ENCODE measurements at places on chromosomes 12 and 14.

DNA sequence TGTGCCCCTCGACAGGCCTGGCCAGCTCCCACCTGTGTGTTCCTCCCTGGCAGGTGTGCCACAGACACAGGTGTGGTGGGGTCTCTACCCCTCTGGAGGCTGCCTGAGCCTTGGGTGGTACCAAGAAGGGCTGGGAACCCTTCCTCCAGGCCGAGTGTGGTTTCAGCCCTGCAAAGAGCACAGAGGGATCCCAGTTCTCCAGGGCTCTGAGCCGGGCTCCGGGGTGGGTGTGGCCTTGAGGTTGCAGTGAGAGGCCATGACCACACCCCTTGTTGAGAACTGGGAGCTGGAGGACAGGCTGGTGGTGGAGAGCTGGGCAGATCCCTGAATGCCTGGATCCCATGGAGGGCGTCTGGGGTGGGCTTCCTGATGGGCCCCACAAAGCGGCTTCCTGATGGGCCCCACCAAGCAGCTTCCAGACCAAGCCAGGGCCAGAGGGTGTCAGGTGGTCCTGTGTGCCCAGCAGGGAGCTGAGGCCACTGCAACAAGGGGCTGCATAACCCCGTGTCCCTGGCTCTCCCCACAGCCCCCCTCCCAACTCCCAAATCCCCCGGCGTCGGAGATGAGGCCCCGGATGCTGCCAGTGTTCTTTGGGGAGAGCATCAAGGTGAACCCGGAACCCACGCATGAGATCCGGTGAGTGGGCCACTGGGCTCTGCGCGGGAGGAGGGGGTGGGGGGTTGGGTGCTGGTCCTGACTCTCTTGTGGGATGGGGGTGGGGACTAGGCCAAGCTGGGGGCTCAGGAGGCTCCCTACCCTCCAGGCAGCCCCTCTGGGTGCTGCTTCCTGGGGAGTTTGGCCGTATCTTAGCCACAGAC lies 16.6 kb downstream of the RFLNA start:
- DNase-seq: no peak

DNA sequence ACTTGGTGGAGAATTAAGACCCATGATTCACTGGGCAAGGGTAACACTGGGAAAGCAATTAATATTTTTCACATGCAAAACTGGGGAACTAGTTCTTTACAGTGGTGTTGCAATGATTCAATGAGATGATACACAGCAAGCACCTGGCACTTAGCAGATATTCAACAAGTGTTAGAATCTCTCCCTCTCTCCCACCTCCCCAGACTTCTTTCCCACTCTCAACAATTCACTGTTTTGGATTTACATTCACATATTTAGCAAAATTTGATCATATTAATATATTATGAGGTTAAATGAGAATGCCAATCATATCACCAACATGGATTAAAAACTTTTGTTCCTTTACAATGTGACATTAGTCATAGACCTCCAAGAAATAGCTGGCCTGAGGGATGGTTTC lies 223.1 kb upstream of the GRIP1 start:
- DNase-seq: no peak

DNA sequence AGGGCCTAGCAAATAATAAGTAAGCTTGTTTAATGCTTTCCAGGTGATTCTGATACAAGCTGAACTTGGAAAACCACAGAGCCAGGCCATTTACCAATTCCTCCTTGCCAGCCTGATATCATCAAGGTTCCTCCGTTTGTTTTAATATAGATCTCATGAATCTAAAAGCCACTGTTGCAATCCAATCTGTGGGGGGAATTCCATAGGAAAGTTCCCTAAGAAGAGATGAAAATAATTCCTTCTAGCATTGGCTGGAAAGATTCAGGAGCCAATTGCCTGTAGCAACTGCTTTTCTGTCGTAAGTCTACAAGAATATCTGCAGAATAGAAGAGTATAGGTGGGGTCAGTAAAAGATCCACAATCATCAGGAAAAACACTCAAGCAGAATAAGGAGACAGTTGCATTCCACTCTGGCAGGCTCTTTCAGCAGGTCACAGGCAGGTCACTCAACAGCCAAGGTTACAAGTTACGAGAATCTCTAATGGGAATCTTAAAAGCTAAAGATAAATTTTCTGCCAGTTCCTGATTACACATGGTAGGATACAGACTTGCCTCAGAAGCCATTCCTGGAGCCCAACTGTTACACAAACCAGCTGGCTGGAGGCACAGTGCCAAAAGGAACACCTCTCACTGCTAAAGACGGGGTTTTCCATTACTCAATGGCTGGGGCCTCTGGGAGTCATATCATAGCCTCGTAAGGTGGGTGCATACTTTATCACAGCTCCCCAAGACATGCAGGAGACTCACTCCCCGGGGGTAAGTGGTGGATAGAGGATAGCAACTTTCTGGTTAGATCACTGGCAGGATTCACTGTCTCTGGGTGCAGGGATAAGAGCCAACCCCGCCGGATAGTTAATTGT lies 43.6 kb downstream of the FGD6 start:
- no peak for DNase-seq

DNA sequence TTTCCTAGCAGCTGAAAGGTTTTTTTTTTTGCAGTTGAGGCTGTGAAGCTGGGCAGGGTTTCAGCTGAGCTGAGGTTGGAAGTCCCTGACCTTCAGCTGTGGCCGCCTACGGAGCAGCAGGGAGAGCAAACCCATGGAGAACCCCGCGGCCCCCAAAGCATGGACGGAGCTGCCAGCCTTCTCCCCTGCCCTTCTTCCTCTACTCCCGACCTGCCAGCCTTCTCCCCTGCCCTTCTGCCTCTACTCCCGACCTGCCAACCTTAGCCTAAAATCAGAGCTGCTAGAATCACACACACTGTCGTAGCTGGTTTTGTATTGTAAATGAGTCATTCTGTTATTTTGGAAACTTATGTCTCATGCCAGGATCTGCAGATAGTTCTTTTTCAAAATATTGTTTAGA lies 74.6 kb downstream of the PPP2R5C start:
- DNase-seq: no peak

DNA sequence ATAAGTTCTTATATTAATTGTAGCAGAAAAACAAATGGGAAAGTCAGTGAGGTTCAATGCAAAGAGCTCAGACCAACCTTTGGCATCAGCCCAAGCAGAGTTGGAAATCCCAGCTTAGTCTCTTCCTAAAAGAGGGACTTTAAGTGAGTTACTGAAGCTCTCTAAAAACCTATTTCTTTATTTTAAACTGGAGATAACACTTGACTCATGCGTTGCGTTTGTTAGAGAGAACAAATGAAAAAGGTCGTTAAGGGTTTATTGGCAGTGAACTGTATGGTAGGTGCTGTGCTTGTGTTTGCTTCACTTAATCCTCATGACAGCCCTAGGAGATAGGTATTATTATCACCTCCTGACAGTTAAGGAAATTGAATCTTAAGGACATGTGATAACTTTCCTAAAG lies 396.5 kb downstream of the RAD51B start:
- no peak for DNase-seq

GRCh38 chr12:108783446-108783845 lies 52.1 kb upstream of the CORO1C start:
- DNase-seq: no peak

DNA sequence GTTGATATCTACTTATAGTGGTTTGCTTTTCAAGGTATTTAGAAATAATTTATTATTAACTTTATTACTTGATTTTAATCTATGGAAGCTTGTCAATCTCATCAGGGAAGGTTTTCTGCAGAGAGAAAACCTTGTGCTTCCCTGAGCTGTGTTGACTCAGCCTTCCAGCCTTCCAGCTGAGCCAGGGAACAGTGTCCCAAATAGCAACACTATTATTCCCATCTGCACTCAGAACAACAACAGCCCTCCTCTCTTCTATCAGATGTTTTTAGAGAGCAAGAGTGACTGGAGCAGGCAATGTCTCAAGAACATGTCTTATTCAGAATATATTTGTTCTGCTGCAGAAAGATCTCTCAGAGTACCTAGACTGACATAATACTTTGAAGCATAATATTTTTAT lies 389.9 kb upstream of the GARIN6 start:
- DNase-seq: no peak

DNA sequence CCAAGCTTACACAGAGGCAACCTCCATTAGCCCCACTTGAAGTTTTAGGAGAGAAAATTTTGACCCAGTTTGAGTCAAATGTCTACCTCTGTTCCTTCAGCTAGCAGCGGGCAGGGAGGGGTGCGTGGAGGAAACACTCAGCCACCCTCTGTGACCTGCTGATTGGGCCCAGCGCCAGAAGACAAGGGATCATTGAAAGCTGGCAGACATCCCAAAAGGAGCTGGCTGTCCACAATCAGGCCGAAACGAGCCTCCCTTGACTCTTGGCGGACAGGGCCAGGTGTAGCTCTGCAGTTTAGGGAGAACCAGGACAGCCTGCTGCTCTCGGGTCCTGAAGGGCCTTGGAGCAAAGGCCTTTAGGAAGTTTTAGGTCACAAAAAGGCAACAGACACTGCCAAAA lies 41.3 kb downstream of the CD9 start:
- no peak for DNase-seq

DNA sequence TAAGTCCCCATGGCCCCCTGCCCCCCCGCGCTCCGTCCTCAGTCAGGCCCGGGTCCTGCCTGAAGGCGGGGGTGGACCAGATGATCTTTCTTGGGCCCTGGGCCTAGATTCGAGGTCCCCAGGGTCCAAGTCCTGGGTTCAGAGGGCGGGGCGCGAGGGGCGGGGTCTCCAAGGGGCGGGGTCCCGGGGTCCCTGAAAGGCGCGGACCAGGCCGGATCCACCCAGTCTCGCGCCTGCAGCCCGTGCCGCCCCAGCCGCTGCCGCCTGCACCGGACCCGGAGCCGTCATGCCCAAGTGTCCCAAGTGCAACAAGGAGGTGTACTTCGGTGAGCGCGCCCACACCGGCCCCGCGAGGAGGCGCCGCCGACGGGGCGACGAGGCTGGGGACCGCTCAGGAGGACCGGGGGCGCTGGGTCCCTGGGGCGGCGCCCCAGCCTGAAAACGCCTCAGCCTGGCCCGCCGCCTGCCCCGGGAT lies 325 bp downstream of the CRIP1 start:
- DNase-seq: peak; percentile 39

DNA sequence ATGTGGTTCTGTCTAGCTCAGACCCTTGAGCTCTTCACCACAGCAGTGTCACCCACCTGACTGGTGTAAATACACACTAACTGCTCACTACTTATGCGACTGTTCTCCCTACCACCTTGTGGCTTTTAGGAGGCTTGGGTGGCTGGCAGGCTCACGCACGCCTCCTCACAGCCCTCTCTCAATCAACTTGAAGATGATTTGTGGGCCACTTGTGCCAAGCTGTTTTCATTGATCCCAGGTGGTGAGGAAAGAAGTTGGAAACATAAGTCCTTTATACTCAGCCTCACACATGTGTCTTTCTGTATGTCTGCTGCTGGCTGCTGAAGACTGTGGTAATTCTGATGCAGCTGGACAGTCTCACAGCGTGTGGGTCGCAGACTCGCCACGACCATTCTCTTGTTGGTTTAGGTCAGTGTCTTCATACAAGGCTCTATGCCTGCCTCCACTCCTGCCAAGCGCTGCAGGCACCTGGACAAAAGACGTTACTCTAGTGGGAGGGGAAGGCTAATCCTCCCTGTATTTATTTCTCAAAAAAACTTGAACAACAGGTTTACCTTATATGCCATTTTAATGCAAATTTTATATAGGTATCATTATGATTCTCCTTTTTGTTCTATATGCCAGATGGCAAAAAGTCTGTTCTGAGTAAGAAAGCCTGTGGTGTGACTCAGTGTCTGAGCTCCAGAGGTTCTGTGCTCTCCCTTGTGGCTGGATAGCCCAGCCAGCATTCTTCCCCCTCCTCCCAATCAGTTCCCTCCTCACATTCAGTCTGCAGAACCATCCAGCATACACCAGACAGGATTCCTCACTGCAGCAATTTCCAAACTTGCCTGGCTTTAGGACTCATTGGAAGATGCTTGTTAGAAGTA lies 115.6 kb downstream of the DIP2B start:
- no peak for DNase-seq

DNA sequence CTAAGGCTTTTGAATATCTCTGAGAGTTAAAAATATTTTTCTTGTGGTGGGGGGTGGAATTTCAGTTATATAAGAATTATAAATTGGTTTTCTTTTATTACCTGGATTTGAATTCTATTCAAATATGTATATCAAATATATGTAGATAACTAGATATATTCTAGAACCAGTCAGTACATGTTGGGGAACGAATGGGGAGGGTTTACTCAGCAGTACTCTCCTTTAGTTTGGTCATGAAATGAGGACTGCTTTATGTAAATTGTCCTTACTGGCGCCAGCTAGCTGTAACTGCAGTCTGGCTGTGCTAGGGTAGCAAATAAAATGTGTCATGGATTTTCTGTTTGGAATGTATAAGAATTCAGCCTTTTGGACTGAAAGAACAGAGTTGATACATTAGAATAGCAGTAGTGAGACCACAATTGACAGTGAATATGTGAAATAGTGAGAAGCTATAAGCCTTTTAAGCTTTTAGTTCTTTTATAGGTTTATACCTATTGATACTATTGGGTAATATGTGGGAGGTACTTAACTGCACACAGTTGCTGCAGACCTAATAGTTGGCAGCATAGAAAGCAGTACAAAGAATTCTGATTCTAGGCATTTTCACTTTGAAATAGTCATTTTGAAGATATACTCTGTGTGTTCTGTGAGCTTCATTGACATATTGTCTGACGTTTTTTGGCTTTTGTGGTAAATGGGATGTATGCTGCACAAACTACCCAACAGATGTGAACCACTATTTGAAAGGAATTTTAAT lies 29.0 kb downstream of the ATF7IP start:
- no peak for DNase-seq

GRCh38 chr12:94779485-94779884 lies 129.1 kb upstream of the TMCC3 start:
- DNase-seq: no peak

DNA sequence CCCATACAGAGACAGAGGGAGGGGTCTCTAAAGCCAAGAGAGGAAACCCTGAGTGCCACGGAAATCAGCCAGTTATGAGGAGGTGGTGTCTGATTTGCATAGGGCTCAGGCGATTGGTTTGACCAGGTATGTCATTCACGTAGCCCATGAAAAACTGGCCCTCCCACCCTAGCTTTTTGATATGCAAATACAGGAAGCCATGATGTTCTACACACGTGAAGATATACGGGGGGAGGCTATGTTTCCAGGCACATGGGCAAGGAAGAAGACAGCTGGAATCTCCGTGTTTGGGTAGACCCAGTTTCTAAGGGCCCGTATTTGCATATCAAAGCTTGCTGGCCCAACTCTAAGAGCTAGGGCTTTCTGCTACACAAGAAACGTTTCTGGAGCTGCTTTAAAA lies 717.8 kb upstream of the SEL1L start:
- DNase-seq: no peak
